ENCODE measurements at places on chromosomes 3 and 15. TPM values are rescaled to one million over a fixed set of nuclear protein-coding genes. Genes with fewer than 3 reads are reported as not detected.

The SPINK8 gene
- not detected for total RNA-seq

The TMOD2 gene
- total RNA-seq, result 6.8 TPM

The GRAMD1C gene
- total RNA-seq, result 0.67 TPM

The KBTBD12 gene
- not detected for total RNA-seq

The OR5H2 gene
- not detected for total RNA-seq

The CISH gene
- 138 TPM for total RNA-seq

The CD86 gene
- total RNA-seq, result not detected

The HGD gene
- total RNA-seq, result not detected

The COLQ gene
- total RNA-seq, result 0.25 TPM

The CPEB1 gene
- total RNA-seq, result 0.10 TPM

The PRR20G gene
- not detected for total RNA-seq

The HESX1 gene
- total RNA-seq, result 1.6 TPM

The LRRC3B gene
- not detected for total RNA-seq

The PGBD4 gene
- total RNA-seq, result 2.0 TPM

The OXTR gene
- 0.57 TPM for total RNA-seq

The SNX22 gene
- 0.47 TPM for total RNA-seq

The KY gene
- total RNA-seq, result not detected

The MLF1 gene
- total RNA-seq, result 1.2 TPM

The ULK3 gene
- total RNA-seq, result 69.2 TPM

The IGDCC3 gene
- not detected for total RNA-seq

The CTXN2 gene
- not detected for total RNA-seq

The AGTR1 gene
- not detected for total RNA-seq

The C3orf20 gene
- total RNA-seq, result 0.12 TPM

The EIF3J gene
- 77.9 TPM for total RNA-seq

The SERINC4 gene
- 0.15 TPM for total RNA-seq

The ISLR gene
- total RNA-seq, result not detected

The CPN2 gene
- total RNA-seq, result not detected

The SELENOS gene
- 13.1 TPM for total RNA-seq

The P4HTM gene
- 20.2 TPM for total RNA-seq

The IL17RB gene
- total RNA-seq, result 0.15 TPM

The NR1I2 gene
- 0.88 TPM for total RNA-seq

The RTP3 gene
- not detected for total RNA-seq

The C3orf52 gene
- total RNA-seq, result 3.1 TPM

The CCDC66 gene
- total RNA-seq, result 29.3 TPM

The AGBL1 gene
- total RNA-seq, result not detected

The CCNB2 gene
- total RNA-seq, result 98.2 TPM

The ALDH1L1 gene
- total RNA-seq, result not detected

The SEC61A1 gene
- total RNA-seq, result 115 TPM

The MNS1 gene
- total RNA-seq, result 0.67 TPM

The PCSK6 gene
- 0.25 TPM for total RNA-seq

The EPHB3 gene
- total RNA-seq, result not detected

The GHSR gene
- total RNA-seq, result not detected

The WNT5A gene
- total RNA-seq, result not detected

The PCLAF gene
- 117 TPM for total RNA-seq

The LRTM1 gene
- total RNA-seq, result not detected

The NOP10 gene
- 227 TPM for total RNA-seq

The APBA2 gene
- 18.3 TPM for total RNA-seq
